ENCODE measurements at places on chromosomes 6 and 20.

- no peak for DNase-seq
Measured at GRCh38 chr6:121678245-121678644, 242.8 kb downstream of the GJA1 start.

GRCh38 chr6:121597654-121598053 is 162.2 kb downstream of the GJA1 start:
- DNase-seq: peak; percentile 31

DNA sequence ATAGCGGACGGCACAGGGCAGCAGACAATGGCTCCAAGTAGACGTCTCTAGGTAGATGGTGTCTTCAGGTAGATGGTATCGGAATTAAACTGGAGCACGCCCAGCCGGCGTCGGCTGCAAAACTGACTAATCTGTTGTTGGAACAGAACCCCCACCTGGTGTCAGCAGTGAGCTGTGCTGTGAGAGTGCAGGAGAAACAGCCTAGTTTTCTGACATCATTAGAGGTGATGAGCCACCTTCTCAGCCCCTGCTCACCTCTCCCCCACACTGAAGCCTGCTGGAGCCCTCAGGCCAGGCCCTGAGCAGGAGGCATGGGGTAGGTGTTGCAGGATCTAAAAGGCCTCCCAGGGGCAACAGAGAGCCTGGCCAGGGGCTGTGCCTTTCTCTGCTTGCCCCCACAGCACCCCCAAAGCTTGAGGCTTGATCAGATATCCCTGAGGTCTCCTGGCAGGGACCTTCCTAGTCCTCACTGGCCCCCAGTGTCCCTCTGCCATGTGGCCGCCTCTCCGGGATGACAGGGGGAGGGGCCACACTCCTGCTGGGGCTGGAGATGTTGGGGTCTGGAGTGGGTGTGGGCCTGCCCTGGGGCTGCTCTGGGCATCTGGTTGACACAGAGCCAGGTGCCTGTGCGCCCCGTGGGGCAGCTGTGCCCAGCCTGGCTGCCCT is 6.9 kb upstream of the HELZ2 start:
- peak; percentile 46 for DNase-seq

DNA sequence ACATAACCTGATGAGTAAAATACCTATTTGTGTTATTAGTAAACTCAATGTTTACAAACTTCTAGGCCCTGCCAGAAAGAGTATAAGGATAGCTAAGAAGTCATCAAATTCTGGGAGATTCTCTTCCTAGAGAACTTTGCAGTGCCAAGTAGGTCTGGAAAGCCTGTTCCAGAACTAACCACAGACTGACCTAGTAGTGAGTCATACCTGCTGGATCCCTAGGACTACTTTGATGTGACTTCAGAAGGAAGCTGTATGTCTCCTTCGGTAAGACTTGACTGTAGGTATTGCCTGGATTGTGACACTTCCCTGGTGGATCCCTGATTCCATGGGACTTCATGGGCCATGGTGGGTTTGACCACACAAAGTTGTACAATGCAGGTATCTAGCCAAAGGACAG is 131.7 kb downstream of the DNAH8 start:
- DNase-seq: no peak

Measured in fibroblast of villous mesenchyme (primary cell).